ENCODE measurements at places on chromosomes 6 and 20. TPM values are rescaled to one million over a fixed set of nuclear protein-coding genes. Genes with fewer than 3 reads are reported as not detected.

GRCh38 chr20:20343932-20344331 lies 24.0 kb upstream of the INSM1 start:
- no peak for DNase-seq

Gene RSPO3
- total RNA-seq = 15.4 TPM

DNA sequence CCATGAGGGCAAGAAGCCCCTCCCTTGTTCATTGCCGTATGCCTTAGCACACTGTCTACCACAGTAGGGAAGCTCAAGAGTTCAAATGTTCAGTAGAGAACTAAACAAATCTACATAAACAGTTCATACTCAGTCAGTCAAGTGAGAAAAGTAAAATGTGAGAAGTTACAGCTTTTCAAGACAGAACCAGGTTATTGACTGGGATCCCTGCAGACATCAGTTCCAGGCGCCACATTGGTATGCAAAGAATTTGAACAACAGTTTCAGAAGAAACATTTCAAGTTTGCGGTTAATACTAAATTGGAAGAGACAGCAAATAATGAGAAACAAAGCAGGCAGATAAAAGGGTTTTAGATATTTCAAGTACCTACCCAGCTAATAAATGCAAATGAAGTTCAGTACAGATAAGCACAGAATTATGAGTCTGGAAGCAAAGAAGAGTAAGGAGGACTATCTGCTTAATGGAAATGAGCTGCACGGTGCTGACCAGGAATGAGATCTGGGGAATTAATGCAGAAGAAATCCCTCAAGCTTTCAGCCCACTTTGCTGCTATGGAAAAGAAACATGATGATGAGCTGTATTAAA lies 246.2 kb downstream of the HACE1 start:
- peak; percentile 40 for DNase-seq

GRCh38 chr20:62323980-62324906 lies 21.4 kb downstream of the ADRM1 start:
- no peak for DNase-seq

DNA sequence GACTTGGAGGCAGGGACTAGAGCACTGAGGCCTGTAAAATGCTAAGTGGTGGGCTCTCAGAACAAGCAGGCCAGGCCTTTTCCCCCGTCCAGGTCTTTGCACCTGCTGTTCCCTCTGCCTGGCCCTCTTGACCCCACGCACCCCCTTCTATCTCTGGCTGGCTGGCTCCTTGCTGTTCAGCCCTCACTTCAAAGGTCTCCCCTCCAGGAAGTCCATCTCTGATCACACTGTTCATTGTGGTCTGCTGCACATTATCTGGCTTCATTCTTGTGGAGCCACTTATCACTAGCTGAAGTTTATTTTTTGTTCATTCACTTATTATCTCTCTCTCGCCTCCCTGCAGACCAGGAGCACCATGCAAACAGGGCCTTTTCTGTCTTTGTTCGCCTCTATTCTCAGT lies 24.5 kb downstream of the SLC13A3 start:
- no peak for DNase-seq

DNA sequence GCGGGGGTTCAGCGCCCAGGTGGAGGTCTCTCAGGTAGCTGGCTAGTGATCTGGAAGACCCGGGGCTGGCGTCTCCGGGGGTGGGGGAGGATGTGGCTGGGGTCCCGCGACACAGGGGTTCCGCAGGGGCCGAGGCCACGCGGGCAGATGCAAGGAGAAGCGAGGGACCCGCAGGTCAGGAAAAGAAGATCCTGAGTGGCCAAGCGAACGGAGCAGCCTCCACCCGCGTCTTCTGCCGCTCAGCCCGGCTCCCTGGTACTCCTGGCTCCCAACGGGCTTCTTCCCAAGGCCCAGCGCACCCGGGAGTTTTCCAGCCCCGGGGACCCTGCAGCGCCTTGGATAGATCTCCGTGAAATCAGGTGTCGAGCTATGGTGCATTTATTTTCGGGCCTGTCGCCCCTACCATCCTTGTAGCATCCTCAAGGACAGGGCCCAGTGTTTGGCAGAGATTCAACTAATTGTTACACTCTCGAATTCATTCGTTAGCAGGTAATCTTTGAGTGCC lies 682 bp upstream of the CHD6 start:
- no peak for DNase-seq
